Activated CD8-positive, alpha-beta T cell treated with anti-CD3 and anti-CD28 coated beads for 36 hours (primary cell): ENCODE measurements at places on chromosomes 6 and 20. TPM values are rescaled to one million over a fixed set of nuclear protein-coding genes. Genes with fewer than 3 reads are reported as not detected.

DNA sequence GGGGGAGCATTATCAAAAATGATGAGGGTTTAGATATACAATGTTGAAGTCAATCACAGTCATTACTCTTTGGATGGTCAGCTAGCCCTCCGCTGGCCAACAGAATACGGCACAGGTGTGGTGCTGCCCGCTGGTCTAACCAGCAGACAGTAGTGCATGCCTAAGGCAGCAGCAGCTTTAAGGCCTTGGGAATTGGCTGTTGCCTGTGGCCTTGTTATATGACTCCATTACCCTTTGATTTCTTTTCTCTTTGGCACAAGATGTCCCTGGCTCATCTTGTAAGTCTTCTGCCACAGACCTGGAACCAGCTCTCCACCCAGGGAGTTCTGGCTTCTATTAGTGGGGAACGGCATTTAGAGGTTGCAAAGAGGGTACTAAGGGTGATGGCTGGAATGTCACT is 110.2 kb downstream of the WDR27 start:
- no peak for DNase-seq

GRCh38 chr6:158321960-158322359 is 9.7 kb downstream of the TULP4 start:
- no peak for DNase-seq

The ADA gene
- total RNA-seq, result 36.7 TPM

The CALHM6 gene
- total RNA-seq, result 10.9 TPM

DNA sequence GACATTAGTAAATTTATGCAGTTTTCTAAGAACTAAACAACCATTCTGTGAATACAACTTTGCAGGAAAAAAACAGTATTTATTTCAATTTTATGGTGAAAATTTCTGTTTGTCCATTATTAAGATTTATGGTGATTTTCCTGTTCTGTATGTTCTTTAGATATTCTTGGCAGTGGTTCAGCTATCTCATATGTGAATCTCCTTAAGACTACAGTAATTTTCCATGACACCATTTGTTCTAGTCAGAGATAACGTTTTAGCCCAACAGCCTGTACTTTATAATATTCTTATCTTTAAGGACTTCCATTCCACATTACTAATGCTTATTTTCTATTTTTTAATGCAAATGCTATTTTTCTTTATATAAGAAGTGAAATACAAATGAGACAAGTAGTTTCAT is 504.0 kb downstream of the RFPL4B start:
- DNase-seq, result no peak

The EFCAB8 gene
- total RNA-seq, result 0.92 TPM

- no peak for DNase-seq
Measured at GRCh38 chr20:58593880-58594638, 57.0 kb upstream of the STX16 start.

The RNF217 gene
- 0.07 TPM for total RNA-seq

The KIAA1755 gene
- not detected for total RNA-seq

- no peak for DNase-seq
Measured at GRCh38 chr6:28335040-28335563, 846 bp downstream of the ZSCAN31 start.

The HLA-DOA gene
- total RNA-seq, result 8.1 TPM

DNA sequence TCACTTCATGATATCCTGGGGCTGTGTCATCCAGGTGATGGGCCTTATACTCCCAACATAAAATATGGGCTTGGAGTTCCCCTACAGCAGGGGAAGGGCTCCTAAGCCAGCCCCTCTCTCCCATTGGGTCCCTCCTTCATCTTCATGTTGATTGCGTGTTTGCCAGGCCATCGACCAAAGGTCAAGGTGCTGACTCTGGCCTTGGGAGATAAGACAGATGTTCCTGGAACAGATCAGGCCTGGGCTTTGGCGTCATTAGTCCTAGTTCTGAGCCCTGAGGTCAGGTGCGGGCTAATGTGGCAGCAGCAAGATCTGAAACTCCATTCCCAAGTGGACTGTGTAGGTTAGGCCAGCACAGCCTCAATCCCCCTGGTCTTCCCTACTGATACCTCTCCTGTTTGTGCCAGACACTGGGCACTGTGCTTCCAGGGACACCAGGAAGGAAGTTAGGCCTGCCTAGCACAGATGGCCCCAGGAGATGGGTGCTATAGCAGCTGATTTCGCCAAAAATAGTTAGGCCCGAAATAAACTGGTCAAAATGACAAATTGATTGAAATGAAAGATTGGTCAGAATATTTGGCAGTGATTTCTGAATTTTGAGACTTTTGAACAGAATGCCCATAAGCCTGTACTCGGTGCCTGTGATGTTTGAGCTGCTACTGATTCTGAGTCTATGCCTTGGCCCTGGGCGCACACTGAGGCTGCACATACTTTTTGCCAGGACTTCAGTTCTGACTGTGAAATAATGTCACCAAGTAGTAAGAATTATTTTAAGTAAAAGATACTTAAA is 28.8 kb downstream of the EPB41L1 start:
- DNase-seq, result no peak

DNA sequence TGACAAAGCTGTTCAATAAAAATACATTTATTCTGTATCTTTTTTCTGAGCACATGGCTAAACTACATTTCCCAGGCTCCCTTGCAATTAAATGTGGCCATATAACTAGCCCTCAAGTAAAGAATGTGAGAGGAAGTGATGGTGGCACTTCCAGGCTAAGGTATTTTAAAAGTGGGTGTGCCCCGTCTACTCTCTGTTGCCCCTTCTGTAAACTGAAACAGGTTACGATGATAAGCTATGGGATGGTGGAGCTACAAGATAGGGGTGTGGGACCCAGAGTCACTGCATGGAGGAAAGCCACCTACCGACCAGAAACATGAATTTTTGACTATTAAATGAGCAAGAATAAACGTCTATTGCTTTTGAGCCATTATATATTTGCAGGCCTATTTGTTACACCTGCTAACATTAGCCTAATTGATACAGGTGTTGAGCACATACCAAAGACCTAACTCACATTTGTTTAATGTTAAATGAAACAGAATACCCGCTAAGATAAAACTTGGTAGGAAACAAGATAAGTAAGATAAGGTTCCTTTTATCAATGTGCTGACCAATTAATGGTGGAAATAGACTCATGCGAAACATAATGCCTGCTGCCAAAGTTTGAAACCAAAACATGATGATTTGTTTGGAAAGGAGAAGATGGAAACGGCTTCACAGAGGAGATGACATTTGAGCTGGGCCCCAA is 3.1 kb downstream of the FYN start:
- DNase-seq, result peak; percentile 45

The RNF144B gene
- total RNA-seq, result 1.9 TPM

- DNase-seq, result no peak
Measured at GRCh38 chr20:46359233-46359751, 47.1 kb downstream of the ELMO2 start.

DNA sequence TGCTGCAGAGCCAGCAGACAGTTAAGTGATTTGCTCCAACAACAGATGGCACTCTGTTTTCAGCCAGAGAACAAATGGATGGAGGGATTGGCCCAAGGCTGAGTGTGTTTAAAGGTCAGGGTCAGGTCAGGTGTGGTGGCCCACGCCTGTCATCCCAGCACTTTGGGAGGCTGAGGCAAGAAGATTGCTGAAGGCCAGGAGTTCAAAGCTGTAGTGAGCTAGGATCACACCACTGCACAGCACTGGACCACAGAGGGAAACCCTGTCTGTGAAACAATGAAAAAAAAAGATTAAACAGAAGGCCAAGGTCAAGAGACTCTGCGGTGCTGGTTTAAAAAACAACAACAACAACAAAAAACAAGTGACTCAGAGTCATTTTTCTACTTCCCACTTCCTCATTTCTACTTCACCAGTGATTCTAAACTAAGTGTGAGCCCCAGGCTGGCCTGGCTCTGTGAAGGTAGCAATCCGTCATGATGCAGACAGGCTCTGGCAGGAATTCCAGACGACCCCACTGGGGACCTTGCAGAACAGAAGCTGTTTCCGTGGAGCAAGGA is 42.5 kb upstream of the ARMC2 start:
- DNase-seq, result no peak

GRCh38 chr20:43198607-43199006 is 8.9 kb upstream of the PTPRT start:
- DNase-seq, result no peak

The TRIM27 gene
- 45.6 TPM for total RNA-seq

DNA sequence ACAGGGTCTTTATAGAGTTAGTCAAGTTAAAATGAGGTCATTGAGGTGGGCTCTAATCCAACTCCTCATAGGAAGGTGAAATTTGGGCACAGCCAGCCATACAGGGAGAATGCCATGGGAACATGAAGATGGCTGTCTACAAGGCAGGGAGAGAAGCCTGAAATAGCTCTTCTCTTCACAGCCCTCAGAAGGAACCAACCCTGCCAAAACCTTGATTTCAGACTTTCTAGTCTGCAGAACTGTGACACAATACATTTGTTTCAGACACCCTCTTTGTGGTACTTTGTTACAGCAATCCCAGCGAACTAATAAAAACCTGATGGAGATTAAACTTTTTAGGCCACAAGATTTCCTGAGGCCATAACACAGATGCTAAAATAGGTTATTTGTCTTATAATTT is 43.1 kb upstream of the HECA start:
- no peak for DNase-seq

- no peak for DNase-seq
Measured at GRCh38 chr6:141783585-141783984, 349.1 kb upstream of the GJE1 start.

- DNase-seq, result no peak
Measured at GRCh38 chr6:25173951-25174474, 105.2 kb upstream of the CARMIL1 start.

DNA sequence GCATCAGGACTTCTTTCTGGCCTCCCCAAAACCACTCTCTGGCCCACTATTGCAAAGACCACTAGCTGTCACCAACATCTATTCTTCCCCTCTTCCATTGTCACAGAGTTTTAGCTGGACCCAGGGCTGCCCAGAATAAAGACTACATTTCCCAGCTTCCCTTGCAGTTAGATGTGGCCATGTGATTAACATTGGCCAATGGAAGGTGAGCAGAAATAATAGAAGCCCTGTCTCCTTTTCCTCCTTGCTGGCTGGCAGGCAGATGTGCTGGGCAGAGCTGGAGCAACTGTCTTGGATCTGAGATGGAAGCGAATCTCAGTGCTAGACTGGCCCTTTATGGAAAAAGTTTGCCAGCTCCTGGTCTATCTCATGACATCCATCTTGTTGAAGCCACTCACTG is 97.0 kb downstream of the KCNB1 start:
- DNase-seq, result peak; percentile 7

DNA sequence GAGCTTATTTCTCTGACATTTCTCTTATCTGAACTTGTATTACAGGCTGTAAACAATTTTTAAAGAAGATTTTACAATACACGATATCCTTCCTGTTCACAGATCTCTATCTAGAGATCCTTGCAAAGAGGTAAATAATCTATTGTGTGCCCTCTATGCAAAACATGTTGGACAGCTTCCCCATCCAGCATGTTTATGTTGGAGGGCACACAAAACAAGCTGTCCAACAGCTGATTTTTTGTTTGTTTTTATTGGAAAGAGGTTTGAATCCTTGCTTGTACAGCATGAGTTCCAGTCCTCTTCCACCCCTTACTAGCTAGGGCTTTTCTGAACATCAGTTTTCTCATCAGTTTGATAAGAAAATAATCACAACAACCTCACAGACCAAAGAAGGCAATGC is 62.3 kb upstream of the SYNDIG1 start:
- no peak for DNase-seq

DNA sequence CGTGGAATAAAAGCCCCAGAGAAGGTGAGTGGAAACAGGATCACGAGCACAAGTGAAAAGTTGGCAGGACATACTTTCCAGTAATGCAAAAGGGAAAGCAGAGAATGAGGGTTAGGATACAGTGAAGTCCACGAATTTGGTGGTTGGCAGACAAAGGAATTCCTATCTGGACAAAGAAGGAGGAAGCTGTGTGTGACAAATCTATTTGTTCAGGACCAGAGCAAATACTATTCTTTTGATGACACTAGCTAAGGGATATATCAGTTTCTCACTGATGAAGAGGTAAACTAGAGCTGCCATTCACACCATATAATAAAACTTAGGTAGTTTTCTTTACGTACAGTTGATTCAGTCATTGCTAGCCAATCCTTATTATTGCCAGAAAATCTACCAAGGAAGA is 156.8 kb upstream of the GRIK2 start:
- DNase-seq, result no peak

DNA sequence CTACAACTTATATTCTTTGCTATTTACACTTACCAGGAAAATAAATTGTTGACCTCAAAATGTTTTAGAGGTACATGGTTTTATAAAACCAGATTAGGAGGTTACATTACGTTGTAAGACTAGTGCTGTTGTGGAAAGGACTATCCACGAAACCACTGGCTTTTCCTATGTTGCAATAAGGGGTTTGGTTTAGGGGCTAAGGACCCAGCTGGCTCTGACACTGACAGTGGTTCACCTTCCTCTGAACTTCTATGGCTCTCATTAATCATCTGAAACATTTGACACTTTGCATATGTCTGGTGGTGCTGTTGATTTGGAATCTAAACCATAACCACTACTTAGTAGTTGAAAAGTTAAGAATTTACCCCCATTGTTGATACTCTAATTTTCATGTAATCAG is 186.7 kb downstream of the NKAIN2 start:
- no peak for DNase-seq

DNA sequence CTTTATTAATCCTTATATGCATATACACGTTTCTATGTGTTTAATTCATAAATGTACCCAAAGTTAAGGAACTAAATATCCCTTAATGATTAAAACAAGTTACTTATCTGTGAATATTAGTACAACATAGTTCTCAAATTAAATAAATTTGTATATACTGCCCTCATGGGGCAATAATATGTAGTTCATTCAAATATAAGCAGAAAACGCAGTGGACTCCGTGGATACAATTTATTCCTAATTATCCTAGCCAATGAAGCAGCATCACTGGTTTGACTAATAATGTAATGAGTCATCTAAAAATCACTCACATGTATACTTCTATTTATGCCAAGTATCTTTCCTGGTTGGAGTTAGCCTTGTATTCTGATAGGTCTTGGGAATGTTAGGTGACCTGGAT is 111.6 kb downstream of the TBC1D32 start:
- DNase-seq, result no peak

DNA sequence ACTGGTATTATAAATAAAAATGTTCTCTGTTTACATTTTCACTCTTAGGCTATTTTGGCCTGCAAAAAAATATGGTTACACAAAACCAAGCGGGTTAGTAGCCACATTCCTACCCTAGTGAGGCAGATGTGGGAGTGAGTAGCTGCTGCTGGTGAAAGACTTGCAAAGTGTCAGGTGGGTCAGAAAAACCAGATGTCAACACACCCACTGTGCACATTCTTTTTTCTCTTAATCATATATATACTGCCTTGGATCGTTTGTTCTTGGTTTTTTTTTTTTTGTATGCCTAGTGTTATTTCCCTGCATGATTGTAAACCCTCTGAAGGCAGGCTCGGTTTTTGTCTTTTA is 68.0 kb upstream of the TFB1M start:
- no peak for DNase-seq

DNA sequence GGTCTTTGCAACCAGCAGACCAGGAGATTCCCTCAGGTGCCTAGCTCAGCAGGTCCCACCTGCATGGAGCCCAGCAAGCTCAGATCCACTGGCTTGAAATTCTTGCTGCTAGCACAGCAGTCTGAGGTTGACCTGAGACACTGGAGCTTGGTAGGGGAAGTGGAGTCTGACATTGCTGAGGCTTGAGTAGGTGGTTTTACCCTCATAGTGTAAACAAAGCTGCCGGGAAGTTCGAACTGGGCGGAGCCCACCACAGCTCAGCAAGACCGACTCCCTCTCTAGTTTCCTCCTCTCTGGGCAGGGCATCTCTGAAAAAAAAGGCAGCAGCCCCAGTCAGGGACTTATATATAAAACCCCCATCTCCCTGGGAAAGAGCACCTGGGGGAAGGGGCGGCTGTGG is 34.3 kb downstream of the PRSS35 start:
- DNase-seq, result peak; percentile 2
